ENCODE measurements at places on chromosomes 13 and 19. TPM values are rescaled to one million over a fixed set of nuclear protein-coding genes. Genes with fewer than 3 reads are reported as not detected.

GRCh38 chr19:28296506-28296905 is 916.4 kb downstream of the UQCRFS1 start:
- no peak for DNase-seq

Gene CCL25
- 0.81 TPM for total RNA-seq

- DNase-seq = no peak
Observed at GRCh38 chr19:2600914-2601870, 101.3 kb downstream of the GNG7 start.

- peak; percentile 87 for DNase-seq
Observed at GRCh38 chr13:44918326-44919103, 70.8 kb downstream of the NUFIP1 start.

Gene CYP4F22
- 95.9 TPM for total RNA-seq

Gene PRSS57
- not detected for total RNA-seq

- no peak for DNase-seq
Observed at GRCh38 chr19:49287141-49287770, 37.7 kb downstream of the SLC6A16 start.

Gene BCAM
- 64.5 TPM for total RNA-seq

Gene U2AF2
- total RNA-seq = 149 TPM

- no peak for DNase-seq
Observed at GRCh38 chr19:16373989-16374388, 49.4 kb downstream of the KLF2 start.

Gene ZNF534
- not detected for total RNA-seq

DNA sequence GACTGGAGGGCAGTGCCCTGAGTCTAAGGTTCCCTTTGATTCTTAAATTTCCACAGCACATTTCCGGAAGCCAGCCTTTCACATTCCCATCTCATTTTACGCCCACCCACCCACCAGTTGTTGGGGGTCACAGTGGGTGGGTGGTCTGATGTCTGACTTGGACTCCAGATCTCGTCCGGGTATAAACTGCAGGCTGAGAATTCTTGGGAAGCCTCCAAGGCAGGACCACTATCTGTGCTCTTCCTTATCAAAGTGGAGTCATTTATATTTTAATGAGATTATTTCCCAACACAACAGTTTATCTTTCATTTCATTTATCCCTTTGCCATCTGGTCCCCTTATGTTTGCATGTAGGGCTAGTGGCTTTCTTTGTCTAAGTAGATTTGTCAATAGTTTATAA is 3.6 kb upstream of the FAM124A start:
- no peak for DNase-seq

DNA sequence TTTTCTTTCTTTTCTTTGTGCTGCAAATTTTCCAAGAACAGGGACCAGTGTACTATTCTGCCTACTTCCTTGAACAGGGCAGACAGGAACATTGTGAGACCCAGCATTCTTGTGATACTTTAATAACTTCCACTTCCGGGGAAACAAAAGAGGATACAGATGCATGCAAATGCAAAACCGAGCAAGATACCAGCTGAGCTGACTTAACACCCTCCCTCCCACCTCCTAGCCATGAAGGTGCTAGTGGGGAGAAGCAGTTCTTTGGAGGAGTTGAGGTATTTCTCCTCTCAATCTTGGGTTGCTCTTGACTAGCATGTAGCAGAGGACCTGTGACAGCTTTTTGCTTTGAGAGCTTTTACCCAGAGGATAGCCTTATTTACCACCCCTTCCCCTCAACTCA is 111.2 kb downstream of the KLF5 start:
- DNase-seq = no peak

GRCh38 chr13:41054212-41054877 is 7.0 kb upstream of the WBP4 start:
- DNase-seq = no peak

Gene NCR1
- total RNA-seq = not detected

- no peak for DNase-seq
Observed at GRCh38 chr13:77448689-77449088, 86.8 kb upstream of the SCEL start.

GRCh38 chr19:51509823-51510660 is 8.4 kb upstream of the SIGLEC12 start:
- no peak for DNase-seq

GRCh38 chr19:12374026-12374425 is 8.5 kb upstream of the ZNF442 start:
- DNase-seq = no peak

DNA sequence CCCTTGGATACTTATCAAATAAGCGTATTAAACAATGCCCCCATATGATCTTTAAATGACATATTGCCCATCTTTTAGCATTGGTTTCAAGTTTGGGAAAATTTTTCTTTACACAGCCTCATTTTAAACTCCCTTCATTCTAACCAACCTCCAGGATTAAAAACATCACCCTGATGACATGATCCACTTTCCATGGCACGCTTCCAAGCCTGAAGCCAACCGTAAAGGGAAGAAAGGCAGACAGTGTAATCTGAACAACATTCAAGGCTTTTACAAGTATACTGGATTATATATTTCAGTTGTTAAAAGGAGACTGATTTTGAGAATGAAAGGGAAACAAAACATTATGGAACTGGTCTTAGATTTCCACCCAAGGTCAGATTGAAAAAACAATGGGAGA is 1721.9 kb downstream of the OLFM4 start:
- no peak for DNase-seq

Gene PRR36
- total RNA-seq = 0.89 TPM

Gene PRR19
- total RNA-seq = 0.23 TPM

DNA sequence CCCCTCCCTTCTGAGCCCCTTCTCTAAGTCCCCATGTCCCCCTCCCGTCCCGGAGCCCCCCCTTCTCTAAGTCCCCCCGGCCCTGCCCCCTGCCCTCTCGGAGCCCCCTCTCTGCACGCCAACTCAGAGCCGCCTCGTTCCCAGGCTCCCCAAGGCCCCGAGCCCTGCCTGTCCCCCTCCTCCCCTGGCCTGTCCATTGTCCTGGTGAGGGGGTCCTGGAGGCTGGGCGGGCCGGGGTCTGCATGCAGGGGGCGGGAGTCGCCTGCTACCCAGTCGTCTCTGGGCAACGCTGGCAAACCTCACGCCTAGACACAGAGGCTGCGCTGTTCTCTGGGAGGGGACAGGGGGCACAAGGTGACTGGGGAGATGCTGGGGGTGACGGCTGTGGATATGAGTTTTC is 39.2 kb upstream of the SEMA6B start:
- DNase-seq = no peak

Gene PTGER1
- not detected for total RNA-seq

DNA sequence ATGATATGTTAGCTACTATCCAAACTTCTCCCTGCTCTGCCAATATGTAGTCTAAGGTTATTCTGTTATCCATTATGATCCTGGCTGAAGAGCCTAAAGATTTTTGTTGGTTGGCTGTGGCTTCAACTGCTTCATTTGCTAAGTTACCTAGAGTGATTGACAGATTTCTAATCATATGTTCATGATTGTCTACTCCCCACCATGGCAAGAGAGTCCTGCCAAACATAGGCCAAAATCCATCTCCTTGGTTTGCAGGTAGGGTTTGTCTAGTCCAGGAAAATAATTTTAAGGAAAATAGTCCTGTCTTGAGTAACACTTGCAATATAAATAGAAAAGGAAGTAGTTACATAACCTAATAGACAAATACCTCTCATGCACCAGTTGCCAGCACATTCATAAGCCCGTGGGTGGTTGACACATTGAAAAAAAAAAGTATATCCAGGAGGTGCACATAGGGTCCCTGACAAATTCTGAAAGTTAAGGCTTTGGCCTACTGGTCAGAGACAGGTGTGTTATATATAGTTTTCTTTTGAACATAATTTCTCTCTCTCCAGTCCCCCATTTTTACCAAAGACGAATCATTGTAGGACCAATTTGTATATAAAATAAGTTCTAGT is 5.4 kb upstream of the CBY2 start:
- no peak for DNase-seq

- no peak for DNase-seq
Observed at GRCh38 chr13:28655561-28655960, 3.4 kb upstream of the POMP start.

Gene SUPT20H
- total RNA-seq = 35.9 TPM

- DNase-seq = no peak
Observed at GRCh38 chr13:59494560-59494970, 669.2 kb downstream of the DIAPH3 start.

Gene ZNF208
- not detected for total RNA-seq

- DNase-seq = no peak
Observed at GRCh38 chr19:6529937-6530385, 865 bp upstream of the TNFSF9 start.

DNA sequence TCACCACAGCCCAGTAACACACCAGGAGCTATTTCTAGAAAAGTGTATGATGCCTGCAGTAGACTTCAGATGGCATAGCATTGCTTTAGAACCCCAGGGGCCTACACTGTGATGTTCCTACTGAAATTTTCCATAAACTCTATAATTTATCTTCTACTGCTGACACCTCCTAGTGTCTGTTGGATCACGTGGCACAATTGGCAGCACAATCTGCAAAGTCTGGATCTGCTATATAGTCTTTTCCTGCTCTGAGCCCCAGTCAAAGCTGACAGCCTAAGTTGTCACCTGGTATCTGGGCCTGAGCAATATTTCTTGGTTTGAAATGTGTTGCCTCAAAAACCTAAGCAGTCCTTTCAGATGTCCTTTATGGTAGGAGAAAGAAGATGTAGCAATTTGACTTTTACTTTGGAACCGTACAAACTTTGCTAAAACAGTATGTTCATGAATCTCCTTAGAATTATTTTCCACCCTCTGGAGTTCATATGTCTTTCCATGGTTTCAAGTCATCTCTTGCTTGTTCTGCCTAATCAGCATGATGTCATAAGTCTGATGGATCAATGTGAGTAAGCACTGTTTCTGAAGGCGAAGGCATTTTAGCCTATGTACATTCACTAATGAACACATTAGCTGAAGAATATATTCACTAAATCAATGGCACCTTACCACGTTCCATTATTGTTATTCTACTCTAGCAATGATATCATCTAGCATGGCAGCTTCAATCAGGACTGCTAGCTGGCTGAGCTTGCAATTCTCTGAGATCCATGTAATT is 536.5 kb upstream of the NBEA start:
- DNase-seq = no peak
